ENCODE measurements at places on chromosomes 12 and 14.

- DNase-seq = no peak
Measured at GRCh38 chr12:45887544-45887943, 102.8 kb downstream of the SCAF11 start.

- DNase-seq = no peak
Measured at GRCh38 chr12:59077575-59078426, 157.5 kb upstream of the LRIG3 start.

DNA sequence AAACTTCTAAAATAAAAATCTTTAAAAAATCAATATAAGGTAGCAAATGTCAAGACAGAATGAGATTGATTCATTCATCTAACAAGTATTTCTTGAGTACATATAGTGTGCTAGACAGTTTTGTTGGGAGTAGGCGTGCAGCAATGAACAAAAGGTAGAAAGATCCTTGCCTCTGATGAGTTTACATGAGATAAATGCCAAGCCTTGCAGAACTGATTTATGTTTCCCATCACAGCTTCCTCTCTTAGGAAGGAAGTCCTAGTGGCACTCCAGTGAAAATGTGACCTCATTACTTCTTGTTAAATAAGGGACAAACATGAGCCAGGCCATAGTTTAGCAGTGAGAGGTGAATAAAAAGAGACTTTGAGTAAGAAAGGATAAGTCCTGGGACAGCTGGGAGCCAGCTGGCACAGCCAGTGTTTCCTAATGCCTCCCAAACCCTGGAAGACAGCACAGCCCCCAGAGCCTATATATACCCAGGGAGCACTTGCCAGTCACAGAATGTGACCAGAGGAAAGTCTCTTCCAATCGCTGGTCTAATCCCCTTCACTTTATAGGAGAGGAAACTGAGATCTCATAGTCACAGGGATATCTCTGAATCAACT is 4.7 kb upstream of the COCH start:
- DNase-seq = no peak

- no peak for DNase-seq
Measured at GRCh38 chr14:57290751-57291150, 22.0 kb downstream of the AP5M1 start.

- DNase-seq = no peak
Measured at GRCh38 chr14:89572596-89573398, 155.8 kb upstream of the FOXN3 start.

DNA sequence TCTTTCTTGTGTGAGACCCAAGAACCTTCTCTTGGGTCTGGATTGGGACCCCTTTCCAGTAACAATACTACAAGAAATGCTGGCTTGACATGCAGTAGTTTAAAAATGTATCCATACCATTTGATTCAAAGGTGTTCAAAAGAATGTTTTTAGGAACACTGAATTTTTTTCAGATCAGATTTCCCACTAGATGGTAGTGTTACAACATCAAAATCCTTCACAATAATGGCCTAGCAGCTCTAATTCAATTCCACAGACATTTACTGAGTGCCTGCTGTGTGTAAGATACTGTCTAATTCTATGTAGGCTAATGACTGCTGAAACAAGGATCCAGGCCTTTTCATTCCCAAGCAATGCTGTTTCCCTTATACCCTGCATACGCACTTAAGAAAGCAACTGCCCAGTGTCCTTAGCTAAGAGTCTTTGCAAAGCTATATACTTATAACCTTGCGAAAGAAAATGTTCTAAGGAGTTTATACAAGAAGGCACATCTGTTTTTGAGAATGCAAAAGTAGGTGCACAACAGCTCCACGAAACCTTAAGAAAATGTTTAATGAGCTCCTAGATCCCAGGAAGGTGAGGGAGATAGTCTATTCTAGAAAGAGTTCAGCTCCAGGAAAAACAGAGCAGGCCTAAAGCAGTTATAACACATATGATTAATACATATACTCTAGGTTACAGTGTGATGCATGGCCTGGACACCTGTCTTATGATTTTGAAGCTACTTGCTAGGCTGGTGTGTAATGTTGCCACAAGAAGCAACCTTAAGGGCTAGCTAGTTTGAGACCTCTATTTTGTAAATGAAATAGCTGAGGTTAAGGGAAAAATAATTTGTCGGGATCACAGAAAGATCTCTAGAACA is 50.9 kb upstream of the PKP2 start:
- peak; percentile 22 for DNase-seq
